Activated CD8-positive, alpha-beta memory T cell treated with anti-CD3 and anti-CD28 coated beads, Interleukin-2, amount 50 U/mL, for 4 hours (primary cell): ENCODE measurements at places on chromosomes 16 and 17.

- no peak for DNase-seq
Measured at GRCh38 chr17:70787721-70788300, 618.5 kb downstream of the KCNJ2 start.

- DNase-seq = no peak
Measured at GRCh38 chr17:17959520-17960361, 12.5 kb downstream of the TOM1L2 start.

DNA sequence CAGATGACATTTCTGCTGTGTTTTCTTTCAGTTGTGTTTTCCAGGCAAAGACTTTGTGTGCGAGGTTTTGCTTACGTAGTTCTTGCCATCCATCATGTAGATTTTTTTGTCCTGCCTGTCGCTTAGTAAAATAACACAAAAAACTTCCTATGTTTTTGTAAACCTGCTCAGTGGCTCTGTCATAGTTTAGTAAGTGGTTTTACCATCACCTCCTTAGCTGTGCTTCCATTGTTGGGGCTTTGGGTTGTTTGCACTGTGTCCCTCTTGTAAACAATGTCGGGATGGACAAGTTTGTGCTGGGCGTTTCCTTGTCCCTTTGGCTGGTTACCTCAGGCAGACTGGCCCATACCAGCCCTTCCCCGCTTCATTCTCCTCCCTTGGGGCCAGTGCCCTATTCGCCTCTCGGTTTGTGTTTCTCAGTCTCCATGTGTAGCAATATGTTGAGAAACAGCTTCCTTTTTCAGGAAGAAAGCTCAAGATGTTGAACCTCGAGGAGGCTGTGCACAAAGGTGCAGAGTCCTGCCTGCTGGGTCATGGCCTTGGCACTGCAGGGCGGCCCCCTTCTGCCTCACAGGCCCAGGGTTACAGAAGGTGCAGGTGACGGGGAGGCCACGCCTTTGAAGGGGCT lies 74.6 kb downstream of the KSR1 start:
- DNase-seq = no peak

- DNase-seq = peak; percentile 62
Measured at GRCh38 chr17:73645050-73645871, 1.0 kb upstream of the SDK2 start.

DNA sequence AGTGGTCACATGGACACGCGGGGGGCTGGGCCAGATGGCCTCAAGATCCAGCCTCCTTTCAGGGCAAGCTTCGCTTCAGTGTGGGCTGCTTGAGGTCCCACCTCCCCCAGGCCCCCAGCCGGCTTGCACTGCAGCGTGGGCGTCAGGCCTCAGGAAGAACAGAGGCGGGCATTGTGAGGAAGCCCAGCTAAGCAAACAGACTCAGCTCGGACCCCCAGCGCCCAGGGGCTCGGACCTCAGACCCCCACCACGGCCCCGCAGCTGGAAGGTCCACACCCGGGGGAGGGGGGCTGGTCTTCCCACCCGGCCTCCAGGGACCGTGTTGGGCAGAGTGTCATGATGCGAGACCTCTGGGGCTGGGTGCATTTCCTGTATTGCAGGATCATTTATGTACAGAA lies 24.7 kb upstream of the ZNF469 start:
- no peak for DNase-seq

DNA sequence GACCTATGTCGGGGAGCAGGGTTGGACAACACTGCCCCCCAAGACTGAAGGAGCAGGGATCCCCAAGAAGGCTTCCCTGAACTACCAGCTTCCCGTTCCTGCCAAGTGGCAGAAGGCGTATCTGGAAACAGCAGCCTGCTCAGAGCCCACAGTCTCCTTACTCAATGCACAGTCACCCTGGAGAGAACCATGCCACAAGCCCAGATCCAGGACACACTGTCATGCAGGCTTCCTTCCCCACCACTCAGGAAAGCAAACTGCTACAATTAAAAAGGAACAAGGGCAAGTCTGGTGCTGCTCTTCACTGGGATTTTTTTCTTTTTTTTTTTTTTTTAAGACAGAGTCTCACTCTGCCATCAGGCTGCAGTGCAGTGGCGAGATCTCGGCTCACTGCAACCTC lies 8.2 kb downstream of the WDR45B start:
- no peak for DNase-seq

DNA sequence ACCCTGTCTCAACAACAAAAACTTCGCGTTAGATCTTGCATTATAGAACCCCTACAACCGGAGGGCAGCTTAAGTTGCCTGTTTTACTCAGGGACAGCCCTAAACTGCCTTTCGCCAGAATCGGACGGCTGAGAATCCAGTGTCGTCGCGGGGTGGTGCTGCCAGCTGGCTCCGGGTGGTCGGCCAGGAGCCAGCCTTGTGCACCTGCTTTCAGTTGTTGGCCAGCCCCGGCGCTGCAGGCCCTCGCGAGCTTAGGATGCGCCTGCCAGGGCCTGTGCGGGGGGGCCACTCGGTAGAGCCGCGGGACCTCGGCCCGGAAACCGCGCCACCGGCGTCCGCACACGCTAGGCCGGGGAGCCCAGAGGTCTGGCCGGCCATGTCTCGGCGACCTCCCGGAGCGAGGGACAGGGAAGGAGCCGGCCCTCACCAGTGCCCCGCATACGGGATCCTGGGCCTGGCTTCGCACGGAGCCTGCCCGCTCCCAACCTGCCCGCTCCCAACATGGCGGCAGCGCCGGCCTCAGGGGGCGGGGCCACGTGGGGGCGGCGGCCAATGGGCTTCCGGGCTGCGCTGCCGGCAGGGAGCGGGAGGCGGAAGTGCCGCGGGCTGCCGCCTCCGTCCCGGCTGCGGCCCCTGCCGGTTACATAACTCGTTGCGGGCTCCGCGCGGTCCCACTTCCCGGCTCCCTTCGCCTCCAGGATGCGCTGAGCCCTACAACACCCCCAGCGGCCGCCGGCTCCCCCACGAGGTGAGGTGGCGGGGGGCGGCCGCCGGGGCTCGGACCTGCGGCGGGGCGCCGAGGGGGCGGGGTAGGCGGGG lies 14.2 kb downstream of the NAA60 start:
- DNase-seq = peak; percentile 90

DNA sequence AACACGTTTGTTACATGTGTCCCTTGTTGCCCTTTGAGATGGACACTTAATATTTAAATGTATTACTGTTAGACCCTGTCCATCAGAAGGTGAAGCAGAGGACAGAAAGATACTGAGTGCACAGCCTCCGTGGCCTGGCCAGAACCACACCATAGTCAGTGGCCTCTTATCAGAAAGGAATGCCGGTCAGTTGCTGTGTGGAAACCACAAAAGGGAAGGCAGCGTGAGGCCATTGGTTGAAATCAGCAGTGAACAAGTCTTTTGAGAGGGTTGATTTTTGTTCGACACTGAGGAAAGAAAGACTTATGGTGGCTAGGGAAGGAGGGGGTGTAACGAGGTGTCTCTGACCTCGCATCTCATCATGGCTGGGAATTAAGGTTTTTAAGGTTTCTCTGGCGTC lies 85.4 kb upstream of the CLEC18A start:
- DNase-seq = no peak

- DNase-seq = peak; percentile 53
Measured at GRCh38 chr17:48543107-48543853, 1.6 kb downstream of the HOXB2 start.

DNA sequence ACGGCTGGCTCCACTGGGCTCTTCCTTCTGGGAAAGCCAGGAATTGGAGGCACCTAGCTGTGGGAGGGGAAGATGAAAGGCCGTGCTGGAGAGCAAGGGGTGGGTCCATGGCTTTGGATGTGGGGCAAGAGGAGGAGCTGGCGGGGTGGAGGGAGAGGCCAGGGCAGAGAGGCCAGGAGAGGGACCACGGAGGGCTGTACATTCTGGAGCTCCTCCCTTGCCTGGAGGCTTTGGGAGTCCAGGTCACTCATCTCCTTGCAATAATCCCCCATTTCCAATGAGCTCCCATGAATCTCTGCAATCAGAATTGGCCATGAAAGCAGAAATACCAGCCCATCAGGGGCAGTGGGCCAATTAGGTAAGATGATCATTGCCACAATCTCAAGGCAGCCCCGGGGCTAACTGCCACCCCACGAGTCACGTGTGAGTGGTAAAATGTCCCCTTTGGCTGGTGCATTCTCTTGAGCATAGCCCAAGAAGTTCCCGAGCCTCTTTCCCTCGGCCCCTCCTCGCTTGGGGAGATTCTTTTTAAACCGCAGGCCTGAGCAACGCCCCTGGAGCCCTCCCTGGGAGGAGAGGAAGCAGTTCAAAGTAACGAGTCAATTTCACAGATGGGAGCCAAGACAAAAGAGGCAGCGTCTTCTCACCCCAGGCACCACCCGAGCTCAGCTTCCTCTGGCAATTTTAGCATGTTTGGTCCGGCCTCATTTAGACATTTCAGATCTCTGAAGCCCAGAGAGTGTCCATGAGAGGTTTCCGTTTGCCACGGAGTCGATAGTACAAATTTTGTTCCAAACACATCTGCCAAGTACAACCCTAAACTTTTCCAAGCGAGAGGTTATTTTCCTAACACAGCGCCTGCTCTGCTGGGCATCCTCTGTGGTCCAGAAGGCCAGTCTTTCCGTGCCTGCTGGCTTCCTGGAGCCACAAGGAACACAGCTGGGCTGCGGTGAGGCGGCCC lies 13.4 kb downstream of the RTN4RL1 start:
- DNase-seq = no peak

GRCh38 chr17:3821101-3821500 lies 20.1 kb upstream of the ITGAE start:
- no peak for DNase-seq

DNA sequence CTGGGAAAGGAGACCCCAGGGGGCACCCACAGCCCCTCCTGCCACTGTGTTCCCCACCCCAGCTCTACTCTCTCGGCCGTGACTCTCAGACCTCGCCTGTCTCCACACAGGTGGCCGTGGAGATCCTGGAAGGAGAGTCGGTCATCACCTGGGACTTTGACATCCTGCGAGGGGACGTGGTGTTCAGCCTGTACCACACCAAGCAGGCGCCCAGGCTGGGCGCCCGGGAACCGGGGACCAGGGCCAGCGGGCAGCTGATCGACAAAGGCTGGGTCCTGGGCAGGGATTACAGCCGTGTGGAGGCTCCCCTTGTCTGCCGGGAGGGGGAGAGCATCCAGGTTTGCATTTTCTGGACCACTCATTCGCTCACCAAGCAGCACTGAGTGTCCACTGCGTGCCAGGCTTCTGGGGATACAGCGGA lies 25.4 kb downstream of the NAGPA start:
- DNase-seq = no peak
